ENCODE measurements at places on chromosomes 4 and X.

DNA sequence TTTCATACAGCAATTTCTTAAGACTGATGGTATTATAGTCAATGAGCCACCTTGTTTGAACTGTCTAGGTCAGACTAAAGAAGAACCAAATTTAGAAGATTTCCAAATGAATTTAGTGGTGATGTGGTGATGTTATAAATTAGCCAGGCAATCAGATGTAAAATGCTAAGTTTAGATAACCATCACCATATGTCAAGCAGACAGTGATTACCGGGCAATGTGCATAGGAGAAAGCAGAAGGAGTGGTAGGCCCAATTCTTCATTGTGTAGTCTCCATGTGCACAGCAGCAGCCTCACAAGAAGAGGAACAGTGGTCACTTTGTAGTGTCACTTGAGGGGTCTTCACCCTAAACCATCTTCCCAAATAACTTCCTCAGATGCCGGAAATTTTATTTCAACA lies 198.8 kb downstream of the ANTXR2 start:
- no peak for DNase-seq

DNA sequence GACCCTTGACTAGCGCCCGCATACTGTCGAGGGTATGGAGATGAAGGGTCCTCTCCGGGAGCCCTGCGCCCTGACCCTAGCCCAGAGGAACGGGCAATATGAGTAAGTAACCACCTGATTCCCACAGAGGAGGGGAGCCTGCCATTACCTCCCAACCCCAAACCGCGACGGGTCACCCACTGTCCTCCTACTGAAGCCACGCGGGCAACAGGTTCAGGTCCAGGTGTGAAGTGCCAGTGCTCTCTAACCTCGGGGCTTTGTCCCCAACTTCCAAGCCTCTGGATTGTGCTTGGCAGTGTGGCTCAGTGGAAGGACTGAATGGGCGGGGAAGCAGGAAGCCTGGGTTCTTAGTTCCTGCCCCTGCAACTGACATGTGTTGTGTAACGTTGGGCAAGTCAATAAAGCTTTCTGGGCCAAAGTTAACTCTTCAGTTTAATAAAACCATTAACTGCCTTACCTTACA lies 694 bp downstream of the OCRL start:
- no peak for DNase-seq

DNA sequence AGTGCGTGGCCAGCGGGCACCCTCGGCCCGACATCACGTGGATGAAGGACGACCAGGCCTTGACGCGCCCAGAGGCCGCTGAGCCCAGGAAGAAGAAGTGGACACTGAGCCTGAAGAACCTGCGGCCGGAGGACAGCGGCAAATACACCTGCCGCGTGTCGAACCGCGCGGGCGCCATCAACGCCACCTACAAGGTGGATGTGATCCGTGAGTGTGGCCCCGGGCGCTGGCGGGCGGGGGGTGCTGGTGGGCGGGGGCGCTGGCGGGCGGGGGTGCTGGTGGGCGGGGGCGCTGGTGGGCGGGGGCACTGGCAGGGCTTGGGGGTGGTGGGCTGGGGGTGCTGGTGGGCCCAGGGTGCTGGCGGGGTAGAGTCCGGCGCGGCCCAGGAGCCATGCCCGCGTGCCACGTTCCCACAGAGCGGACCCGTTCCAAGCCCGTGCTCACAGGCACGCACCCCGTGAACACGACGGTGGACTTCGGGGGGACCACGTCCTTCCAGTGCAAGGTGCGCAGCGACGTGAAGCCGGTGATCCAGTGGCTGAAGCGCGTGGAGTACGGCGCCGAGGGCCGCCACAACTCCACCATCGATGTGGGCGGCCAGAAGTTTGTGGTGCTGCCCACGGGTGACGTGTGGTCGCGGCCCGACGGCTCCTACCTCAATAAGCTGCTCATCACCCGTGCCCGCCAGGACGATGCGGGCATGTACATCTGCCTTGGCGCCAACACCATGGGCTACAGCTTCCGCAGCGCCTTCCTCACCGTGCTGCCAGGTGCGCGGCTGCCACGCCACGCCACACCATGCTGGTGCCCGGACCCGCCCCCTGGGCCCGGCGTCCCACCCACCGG lies 12.7 kb downstream of the FGFRL1 start:
- DNase-seq: no peak

GRCh38 chrX:2712890-2713840 lies 22.1 kb downstream of the CD99 start:
- no peak for DNase-seq

DNA sequence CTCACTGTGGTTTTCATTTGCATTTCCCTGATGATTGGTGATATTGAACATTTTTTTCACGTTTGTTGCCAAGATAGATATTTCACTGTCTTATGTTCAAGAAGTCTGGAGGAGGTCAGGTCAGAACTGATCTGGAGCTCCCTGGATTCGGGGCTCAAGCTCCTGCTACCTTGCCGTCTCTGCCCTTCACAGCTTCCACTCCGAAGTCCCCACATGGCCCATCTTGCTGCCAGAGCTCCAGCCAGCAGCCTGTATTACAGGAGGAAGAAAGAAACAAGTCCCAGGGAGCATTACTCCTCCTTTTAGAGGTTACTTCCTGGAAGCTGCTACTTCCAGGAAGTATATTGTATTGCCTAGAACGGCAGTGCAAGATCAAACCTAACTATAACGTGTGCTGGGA lies 17.9 kb upstream of the CDKN2AIP start:
- no peak for DNase-seq

DNA sequence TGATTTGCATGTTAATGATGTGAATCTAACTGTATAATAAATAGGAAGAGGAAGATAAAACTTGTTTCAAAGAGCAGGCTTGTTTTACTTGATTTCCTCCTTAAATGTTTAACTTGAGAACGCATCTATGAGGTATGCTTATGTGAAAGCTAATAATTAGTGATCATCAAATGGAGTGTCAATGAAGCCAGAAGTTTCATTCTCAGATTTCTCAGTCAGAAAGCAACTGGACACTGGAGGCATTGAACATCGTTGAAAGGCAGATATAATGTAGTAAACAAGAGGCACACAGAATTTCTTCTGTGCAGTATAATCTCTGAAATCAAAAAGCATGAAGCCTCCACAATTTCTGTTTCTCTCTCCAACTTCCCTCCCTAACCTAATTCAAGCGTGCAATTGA lies 672.9 kb downstream of the ADGRL3 start:
- no peak for DNase-seq

DNA sequence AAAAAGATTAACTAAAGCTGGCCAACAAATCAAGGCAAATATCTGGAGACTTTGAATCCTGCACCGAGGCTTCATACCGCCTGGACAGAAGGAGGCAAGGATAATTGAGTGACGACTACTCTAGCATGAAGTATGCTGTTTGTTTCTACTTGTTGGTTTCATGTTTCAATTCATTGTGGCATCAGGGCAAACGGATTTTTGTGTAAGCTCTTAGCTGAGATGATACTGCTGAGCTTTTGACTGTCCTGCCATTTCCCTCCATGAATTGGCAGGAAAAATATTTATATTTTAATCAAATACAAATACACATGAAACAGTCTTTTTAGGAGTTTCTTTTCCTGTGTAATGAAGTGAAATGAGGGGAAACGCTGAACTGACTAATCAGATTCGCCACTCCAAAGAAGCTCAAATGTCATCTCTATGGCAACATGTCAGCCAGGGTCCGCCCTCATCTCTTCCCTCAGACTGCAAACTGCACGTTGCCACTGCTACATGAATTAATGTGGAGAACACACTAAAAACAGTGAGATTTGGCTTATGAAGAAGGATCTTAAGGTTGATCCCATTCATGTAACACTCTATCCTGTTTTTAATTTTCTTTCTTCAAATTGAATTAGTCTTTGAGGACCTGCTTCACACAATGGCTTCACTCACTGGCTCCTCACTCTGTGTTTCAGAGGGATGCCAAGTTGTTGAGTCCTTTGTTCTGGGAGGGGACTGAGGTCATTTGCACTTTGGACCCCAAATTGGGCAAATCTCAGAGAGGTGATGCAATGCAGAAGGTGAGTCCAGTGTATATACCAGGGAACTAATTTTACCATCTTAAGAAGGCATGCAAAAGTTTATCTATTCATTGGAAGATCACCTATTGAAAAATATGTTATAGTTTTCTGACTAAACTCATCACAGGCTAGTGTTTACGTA lies 149.6 kb upstream of the MID1 start:
- peak; percentile 46 for DNase-seq

GRCh38 chrX:109782994-109783700 lies 50.1 kb upstream of the ACSL4 start:
- DNase-seq: no peak

DNA sequence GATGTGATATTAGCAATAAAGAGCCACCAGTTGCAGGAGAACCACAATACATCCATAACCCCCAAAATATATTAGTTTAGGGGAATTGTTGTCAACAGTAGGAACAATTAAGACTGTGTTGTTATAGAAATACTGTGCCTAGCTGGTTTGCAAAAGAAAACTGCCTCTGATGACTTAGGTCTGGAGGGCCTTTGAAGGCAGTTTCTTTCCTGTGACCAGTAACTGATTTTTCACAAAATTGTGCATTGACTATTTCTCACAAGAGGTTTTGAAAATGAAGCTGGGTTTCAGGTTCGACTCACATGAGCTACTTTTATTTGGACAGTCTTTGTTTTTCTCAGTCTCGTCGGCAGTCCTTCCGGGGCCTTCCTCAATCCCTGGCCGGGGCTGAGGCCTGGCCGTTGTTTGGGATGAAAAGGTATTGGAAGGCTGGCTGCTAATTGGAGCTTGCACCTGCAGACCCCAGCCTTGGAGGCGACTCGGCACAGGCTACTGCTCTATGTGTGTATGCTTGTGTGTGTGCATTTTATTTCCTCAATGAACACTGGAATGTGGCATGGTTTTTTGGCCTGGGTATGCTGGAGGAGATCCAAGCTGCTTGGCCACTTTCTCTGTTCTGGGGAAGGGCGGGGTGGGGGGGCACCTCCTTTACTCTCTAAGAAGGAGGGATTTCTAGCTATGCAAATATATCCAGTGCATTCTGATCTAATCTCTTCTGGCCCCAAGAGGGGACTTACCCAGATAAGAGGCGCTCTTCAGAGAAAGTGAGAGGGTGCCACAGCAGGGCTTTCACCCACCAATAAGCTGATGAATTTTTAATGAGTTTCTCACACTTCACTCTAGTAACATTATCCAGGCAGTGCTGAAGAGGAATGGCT lies 49.5 kb upstream of the LNX1 start:
- no peak for DNase-seq

GRCh38 chr4:103123114-103123513 lies 23.5 kb upstream of the BDH2 start:
- no peak for DNase-seq

DNA sequence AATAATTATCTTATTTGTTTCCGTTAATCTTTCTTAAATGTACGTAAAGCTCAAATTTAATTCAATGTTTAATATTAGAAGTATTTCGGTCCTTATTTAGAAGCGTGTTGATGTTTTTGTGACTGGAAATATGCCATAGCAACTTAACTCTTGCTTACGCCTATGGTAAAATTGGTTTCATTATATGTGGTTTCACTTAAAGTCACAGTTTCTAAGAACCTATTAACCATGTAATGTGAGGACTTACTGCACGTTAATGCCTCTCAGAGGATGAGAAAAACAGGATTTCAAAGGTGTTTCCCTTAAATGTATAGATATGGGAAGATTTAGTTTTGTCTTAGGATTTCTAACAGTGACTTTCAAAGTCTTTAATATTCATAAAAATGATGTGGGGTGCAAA lies 206.4 kb upstream of the IL15 start:
- DNase-seq: no peak

DNA sequence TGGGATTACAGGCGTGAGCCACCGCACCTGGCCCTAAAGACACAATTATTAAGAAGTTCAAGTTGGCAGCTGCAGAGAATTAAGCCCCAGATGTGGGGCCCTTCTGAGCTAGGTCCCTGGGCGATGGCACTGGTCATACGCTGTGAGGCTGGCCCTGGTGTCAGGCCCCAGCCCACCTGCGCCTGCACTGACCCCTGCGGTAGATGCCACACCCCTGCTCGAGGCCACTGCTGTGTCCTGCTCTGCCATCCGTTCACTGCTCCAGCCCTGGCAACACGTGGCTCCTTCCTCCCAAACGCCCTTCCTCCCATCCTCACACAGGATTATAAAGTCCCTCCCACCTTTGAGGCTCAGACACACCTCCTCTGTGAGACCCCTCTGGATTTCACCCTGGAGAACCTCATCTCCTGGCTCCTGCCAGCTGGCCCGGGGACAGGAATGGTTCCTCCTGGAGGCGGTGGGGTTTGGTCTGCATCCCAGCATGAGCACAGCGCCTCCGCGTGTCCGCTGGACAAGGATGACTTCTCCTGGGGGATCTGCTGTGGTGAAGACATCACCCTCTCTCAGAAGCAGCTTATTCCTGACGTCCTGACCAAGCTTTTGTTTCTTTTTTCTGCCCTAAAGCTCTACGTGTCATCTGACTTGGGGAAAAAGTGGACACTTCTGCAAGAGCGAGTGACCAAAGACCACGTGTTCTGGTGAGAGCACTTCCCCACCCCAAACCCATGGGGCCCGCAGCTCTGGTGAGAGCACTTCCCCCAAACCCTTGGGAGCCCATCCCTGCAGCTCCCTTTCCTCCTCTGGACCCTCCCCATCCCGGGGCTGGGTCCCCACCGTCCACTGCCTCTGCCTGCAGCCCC lies 219.0 kb upstream of the PSAPL1 start:
- no peak for DNase-seq

DNA sequence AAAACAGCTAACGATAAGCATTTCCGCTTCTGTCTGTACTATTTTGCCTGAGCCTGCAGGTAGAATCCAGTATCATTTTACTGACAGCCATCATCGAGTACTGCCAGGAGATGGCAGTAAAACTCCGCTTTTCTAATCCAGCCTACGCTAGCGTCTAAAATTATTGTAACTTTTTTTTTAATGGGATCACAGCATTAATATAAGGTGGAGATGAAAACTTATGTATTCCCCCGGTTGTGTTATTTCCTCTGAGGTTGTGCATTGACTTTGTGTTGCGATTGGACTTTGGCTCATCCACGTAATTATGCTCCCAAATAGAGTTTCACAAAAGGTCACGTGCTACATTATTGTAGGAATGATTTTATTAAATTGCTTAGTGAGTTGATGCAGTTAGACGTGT lies 248.1 kb downstream of the C4orf33 start:
- peak; percentile 54 for DNase-seq

DNA sequence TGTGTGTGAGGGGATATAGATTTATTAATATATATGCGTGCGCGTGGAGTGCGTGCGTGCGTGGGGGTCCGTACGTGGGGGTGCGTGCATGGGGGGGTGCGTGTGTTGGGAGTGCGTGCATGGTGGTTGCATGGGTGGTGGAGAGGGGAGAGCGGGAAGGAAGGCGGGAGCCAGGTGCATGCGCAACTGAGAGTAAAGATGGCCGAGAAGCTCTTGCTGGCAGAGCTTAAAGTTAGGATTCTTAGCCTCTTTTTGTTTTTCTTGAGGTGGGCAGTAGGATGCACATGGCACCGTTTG lies 45.8 kb downstream of the TEX13B start:
- no peak for DNase-seq

GRCh38 chr4:105709081-105709450 lies 482 bp downstream of the GSTCD start:
- DNase-seq: no peak

DNA sequence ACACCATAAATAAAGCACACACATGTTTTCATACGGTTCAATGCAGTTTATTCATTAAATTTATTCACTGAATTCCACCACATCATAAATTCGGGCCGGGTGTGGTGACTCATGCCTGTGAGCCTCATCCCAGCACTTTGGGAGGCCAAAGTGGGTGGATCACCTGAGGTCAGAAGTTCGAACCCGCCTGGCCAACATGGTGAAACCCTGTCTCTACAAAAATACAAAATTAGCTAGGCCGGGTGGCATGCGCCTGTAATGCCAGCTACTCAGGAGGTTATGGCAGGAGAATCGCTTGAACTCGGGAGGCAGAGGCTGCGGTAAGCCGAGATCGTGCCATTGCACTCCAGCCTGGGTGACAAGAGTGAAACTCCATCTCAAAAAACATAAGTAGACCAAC lies 131.6 kb downstream of the PDS5A start:
- DNase-seq: no peak

- DNase-seq: no peak
Measured at GRCh38 chr4:39285111-39285795, 80.9 kb downstream of the RFC1 start.
